T-helper 1 cell (primary cell): ENCODE measurements at places on chromosomes 1 and 21.

GRCh38 chr1:111906816-111907215 lies 82.7 kb downstream of the KCND3 start:
- DNase-seq = no peak

- DNase-seq = no peak
Observed at GRCh38 chr1:42423681-42424080, 32.1 kb downstream of the ZMYND12 start.

- no peak for DNase-seq
Observed at GRCh38 chr1:232218955-232219865, 410.7 kb downstream of the SIPA1L2 start.

DNA sequence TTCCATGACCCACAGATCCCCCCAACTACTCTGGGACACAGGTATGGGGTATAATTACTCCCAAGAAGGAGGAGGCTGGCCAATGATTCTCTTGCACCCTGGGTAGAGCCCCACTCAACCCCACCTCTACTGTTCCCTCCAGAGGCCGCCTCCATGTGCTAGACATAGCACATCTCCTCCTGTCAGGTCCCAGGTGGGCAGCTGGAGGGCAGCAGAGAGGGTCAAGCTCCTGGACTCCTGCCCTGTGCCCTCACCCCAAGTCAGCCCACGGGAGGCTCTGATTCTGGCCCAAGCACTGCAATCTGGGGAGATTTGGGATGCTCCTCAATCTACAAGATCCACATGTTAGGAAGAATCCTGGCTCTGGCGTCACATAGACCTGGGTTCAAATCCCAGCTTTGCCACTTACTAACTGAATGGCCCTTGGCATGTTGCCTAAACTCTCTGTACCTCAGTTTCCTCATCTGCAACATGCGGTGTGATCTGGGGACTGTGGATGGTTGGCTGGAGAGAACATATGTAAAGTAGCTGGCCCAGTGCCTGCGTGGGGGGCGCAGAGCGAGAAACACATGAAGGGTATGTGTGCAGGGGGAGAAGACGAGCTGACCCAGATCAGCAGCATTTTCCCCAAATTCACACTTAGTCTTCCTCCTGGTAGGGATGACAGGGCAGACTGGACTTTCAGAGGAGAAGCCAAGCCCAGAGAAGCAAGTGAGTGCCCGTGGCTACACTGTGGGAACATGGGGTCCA lies 23.2 kb downstream of the TNNT2 start:
- DNase-seq = no peak

DNA sequence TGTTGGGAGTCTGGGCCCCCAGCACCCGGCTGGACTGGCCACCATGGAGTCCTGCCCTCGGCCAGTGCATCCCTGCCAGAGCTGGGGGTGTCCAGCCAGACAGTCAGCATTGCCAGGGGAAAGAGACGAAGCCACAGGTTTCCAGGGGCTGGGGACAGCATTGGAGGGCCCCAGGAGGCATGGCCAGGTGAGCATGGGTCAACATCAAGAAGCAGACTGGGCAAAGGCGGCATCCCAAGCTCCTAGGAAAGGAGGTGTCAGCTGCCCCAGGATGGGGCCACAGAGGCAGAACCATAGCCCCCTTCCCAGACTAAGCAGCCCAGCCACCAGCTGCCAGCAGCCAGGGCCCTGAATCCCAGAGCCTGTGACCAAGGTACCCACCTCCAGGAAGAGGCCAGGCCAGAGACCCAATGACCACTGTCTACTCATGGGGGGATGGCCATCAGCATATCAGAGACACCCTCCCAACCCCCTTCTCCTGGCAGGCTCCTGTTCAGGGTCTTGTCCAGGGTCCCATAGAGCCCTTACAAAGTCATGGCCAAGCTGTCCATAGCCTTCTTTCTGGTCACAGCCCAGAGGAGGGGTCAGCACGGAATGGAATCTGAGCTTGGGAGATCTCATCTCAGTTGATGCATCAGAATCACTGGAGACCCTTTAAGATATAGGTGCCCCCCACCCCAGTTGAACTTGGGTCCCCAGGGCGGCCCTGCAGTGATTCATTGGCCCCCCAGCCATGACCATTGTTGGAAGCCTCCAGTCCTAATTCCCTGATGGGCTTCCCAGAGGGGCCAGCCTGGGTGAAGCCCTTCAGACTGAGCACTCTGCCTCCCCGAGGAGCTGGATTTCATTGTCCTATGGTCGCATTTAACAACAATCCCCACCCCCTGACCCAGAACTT lies 32.5 kb downstream of the WNT3A start:
- no peak for DNase-seq

GRCh38 chr1:166489670-166490436 lies 323.1 kb upstream of the FAM78B start:
- DNase-seq = peak; percentile 4
